ENCODE measurements at places on chromosomes 12 and 14.

- no peak for DNase-seq
These were observed 178.9 kb upstream of the NRXN3 start for GRCh38 chr14:77991128-77991772.

DNA sequence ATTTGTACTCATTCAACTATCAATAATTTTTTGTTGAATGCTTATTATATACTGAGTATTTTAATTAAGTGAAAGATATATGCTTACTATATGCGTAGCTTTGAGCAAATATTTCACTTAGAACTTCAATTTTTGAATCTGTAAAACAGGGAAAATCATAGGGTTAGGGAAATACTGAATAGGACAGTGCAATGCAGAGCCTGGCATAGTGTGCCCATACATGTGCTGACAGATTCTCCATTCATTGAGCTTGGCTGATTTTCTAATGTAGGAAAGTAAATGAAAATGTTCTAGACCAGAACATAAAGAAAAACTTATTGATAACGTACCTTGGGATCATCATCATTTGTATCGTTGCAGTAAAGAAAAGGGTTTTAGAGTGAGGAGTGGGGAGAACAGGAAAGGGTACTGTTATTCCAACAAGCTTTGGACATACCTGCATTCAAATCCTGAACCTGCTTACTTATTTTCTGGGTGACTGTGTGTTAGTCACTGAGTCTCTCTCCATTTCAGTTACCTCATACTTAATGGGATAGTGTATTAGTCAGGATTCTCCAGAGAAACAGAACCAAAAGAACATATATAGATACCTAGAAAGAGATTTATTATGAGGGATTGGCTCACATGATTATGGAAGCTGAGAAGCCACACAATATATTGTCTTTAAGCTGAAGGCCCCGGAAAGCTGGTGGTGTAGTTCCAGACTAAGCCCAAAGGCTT is 436.4 kb downstream of the ADAMTS20 start:
- DNase-seq, result no peak

DNA sequence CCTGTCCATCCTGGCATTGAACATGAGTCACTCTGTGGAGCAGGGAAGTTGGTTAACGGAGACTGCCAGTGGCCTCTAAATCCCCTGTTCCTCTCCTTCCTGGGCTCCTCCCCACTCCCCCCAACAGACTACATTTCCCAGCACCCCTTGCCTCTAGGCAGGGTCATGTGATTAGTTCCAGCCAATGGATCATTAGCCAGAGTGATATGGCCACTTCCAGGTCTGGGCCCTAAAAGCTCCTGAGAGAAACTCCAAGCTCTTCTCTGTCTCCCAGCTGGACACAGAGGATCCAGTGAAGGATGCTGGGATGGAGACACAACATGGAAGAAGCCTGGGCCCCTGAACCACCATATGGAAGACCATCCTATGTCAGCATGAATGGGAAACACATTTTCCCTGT is 54.4 kb upstream of the RFLNA start:
- DNase-seq, result no peak

- no peak for DNase-seq
These were observed 109.8 kb downstream of the PHLDA1 start for GRCh38 chr12:75921622-75922289.

DNA sequence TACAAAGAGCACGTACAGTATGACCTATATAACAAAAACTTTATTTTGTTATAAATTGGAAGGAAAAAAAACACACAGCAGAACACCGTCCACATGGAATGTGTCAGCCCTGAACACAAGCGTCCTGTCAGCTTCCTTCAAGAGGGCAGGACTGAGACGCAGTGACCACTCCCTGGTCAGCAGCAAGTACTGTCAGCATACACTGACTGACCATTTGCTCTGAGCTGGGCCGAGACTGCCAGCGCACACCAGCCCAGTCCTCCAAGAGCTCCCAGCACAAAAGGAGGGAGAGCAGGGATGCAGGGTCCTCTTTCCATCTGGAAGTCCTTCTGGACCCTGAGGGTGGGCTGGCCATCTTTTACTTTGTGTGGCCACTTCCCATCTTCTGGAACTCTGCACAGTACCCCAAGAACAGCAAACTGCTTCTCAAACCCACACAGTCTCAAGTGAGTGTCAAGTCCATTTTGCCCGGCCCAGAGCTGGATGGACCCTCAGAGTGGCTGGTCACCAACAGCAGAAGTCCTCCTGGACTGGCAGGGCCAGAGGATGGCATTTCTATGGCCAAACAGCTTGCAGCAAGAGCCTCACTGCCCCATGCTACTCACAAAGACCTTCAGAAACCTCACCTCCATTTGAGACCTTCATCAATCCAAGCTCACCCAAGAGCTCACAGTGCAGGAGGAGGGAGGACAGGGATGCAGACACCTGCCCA is 11.7 kb downstream of the CCDC88C start:
- no peak for DNase-seq

DNA sequence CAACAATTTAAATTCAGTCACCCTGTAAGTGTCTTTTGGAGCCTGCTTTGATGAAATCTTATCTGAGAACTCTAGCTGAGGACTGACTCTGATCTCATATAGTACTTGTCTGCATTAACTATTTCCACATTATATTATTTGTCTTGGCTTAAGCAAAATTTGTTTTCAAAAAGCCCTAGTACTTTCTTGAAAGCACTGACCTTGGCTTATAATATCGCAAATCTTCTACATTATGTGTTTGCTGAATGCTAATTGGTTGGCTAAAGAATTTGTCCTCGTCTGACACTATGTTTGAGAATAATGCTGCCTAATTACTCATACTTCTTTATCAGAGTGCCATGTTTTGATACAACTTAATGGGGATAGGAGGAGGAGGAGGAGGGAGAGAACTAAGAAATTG is 46.9 kb upstream of the FLRT2 start:
- DNase-seq, result no peak

DNA sequence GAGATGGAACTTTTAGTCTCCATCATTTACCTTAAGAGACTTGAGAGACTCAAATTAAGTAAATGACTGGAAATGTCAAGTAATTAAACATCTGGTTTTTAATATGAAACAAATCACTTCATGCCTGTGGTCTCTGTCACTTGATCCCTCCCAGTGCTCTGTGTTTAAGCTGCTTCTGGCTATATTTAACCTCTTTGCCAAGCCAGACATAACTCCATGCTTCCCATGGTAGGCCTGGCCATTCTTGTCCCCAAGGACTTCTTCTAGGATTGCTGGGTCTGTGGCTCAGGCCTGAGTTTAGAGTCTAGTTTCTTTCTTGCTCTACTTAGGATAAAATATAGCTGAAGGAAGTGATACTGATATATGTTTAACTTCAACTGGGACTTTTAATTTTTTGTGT is 1013.6 kb downstream of the FLRT2 start:
- no peak for DNase-seq

GRCh38 chr12:43038991-43039390 is 449.4 kb upstream of the PRICKLE1 start:
- DNase-seq, result no peak

DNA sequence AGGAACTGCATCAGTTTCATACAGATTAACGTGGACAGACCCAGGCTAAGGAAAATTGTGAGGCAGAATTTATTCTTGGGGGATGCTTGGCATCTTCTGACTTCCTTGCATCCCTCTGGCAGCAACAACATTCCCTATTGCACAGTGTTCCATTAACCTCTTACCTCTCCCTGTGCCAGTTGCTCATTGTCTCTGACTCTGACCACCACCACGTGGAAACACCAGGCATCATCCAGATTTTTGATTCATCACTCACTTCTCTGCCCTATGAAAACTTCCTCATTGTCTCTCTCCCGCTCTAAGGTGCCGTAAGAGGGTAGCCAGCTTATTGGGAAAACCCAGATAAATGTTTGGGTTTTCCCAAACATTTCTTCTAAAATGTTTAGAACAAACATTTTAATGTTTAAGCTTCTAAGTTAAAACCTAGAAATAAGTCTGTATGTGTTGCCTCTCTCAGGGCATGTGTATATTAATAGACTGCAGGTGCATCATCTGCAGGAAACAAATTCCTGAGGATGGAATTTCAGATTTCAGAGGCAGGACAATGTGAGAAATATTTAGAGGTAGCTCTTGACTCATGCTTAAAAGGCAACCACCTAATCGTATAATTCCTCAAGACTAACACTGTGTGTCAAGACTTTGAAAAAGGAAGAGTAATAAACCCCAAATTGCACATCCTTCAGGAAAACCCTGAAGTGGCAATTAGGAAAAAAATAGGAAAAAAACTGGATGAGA is 64.5 kb upstream of the SLC35F4 start:
- DNase-seq, result no peak
